ENCODE measurements at places on chromosomes 12 and 14.

- no peak for DNase-seq
Observed at GRCh38 chr14:105602243-105602750, 75.9 kb downstream of the TMEM121 start.

DNA sequence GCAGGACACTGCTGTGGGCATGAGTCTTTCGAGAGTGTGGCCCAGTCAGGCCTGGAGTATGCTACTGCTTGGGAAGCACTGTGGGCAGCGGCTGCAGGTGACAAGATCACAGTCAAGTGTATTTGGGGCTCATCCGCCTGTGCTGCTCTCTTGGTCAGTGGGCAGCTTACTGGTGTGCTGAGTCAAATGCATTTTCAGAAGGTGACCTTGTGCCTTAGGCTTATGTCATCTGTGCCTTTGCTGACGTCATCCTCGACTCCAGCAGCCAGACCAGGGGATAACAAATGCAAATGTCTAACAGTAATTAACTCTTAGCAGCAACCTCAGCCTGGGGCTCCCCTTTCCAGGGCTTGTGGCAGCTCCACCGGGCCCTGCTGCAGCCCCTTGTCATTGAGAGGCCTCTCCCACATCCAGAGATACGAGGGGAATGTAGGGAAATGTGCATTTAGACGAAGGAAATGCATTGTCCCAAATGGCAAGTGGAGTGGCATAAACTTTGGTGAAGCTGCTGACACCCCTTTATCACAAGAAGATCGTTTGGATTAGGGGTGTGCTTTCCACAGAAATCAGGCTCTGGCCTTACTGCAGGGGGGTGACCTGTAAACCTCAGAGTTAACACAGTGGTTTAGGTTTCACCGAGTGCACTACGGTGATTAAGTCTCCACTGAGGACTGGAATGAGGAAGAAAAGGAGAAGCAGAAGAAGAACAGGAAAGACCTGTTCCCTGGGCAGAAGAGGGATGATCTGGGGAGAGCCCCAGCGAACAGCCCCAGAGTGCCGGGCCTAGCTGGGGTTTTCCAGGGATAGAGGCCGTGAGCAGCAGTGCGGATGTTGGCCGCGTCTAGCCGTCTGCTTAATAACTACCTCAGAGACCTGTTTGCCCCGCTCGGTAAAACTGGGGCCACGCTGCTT, 39.7 kb downstream of the PSMA6 start:
- DNase-seq = no peak

DNA sequence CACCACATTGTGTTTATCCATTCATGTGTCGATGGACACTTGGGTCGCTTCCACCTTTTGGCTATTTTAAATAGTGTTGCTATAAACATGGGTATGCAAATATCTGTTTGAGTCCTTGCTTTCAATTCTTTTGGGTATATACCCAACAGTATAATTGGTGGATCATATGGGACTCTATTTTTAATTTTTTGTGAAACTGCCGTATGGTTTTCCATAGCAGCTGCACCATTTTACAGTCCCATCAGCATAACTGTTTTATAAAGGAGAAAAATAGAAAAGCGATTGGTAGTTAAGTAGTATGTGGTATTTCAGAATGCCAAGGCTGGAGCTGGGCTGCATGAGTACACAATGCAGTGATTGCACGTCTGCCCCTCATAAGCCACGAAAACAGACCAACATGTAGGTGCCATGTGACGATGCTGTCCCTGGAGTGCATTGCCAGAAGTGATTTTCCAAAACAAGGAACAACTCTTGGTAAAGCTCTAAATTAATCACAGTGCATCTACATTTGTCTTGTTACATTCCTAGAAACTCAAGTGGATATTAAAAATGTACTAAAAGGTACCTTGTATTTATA, 83.5 kb downstream of the C12orf75 start:
- DNase-seq = no peak

- no peak for DNase-seq
Observed at GRCh38 chr14:75933712-75934296, 48.0 kb downstream of the TGFB3 start.

GRCh38 chr12:25319233-25319984, 68.7 kb upstream of the KRAS start:
- DNase-seq = no peak

GRCh38 chr12:126337556-126338441, 1272.6 kb downstream of the AACS start:
- DNase-seq = no peak
